ENCODE measurements at places on chromosomes 1 and 21.

GRCh38 chr1:42684139-42684538, 1.9 kb downstream of the YBX1 start:
- no peak for DNase-seq

DNA sequence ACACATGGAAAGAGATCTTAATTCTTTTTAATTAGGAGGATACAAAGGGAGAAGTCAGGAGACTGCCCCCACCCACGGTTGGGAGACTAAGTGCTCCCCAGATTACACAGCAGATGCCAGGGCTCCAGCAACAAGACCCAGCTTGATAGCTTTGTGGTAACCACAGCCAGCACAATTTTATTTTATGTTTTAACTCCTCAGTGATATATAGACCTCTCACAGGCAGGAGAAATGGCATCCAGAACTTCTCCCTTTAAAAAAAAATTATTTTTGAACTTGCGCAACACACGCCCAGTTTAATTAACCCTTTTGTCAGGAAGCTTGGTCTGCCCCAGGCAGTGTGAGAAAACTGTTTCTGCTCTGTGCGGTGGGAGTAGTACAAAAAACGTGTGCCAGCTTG, 62.6 kb upstream of the ACOT11 start:
- no peak for DNase-seq

DNA sequence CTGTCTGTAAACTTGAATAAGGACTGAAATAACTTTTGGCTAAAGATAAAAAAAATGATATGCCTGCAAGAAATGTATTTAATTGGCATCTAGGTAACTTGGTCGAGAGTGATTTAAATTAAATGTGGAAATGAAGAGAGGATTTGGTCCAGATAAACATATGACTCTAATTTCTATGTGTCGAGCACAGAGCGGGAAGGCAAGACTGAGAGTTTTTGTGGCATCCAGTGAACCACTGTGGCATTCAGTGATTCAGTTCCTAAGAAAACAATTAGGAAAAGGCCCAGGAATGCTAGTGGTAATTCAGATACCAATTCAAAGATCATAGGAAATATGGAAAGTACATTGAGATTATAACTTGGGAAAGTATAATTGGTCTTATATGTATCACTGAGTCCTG, 39.6 kb downstream of the PDE4B start:
- DNase-seq = no peak

GRCh38 chr1:89630048-89630447, 2.9 kb upstream of the LRRC8C start:
- DNase-seq = no peak

DNA sequence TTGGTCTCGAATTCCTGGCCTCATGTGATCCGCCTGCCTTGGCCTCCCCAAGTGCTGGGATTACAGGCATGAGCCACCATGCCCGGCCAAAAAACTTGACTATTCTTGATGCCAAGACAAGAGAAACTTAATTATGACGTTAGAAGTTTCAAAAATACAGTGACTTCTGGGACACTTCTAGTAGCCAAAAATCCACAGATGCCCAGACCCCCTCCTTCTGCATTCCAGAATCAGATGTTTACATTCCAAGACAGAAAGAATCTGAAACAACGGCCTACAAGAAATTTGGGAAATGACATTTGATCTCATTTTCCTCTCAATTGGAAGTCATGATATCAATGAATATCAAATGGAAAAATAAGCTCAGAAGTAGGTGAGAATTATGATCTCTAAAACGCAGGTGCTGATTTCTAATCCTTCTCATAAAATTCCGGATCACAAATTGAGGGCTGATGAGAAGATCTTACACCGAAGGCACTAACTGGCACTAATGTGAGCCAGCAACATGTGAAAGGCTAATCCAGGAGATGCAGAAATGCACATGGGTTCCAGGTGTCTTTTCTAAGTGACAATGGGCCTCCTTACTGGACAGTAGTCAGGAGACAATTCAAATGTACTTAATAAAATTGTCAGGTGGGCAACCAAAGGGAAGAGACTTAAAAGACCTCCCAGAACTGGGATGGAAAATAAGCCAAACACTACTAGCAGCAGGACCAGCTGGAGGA, 5.5 kb downstream of the RAB29 start:
- DNase-seq = no peak

GRCh38 chr1:97505816-97506215, 415.0 kb downstream of the DPYD start:
- DNase-seq = no peak

DNA sequence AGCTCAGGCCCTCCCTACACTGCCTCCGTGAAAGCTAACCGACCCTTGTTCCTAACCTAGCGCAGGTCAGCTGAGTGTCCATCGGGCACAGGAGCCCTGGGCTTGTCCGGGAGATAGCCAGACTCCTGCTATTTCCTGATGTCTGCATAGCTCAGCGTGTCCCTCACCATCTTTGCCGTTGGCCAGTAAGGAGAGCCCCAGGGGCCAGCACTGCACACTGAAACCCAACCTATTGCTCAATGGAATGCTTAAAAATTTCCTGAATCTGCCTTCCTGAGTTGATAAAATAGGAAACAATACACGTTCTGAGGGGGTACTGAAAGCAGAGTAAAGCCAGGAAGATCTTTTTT, 2.2 kb downstream of the RUNX1 start:
- DNase-seq = no peak

- peak; percentile 25 for DNase-seq
Observed at GRCh38 chr1:241611063-241611462, 29.1 kb downstream of the CHML start.

DNA sequence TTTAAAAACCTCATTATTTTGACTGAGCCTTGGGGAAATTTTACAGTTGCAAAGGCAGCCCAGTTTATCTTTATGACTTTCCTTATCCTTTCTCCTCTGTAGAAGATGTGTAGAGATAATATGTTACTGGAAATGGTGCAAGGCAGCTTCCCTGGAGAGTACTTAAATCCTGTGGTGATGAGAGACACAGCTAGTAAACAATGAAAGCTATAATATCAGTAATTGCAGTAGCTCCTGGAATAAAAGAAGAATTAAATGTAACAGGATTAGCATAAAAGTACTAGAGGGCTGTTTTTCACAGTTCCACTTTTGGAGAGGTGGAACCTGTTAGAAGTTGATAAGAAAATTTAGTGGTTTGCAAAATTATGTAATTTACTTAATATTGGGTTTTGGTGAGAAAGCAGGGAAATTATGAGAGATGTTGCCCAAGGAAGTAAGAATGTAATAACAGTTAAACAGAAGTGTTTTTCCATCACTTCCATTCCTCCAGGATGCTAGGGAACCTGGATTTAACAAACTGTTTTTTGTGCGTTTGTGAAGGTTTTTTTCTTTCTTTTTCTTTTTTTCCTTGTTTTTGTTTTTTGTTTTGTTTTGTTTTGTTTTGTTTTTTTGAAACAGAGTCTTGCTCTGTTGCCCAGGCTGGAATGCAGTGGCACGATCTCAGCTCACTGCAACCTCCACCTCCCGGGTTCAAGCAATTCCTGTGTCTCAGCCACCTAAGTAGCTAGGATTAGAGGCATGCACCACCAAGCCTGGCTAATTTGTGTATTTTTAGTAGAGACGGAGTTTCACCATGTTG, 15.7 kb upstream of the EDEM3 start:
- DNase-seq = no peak

- no peak for DNase-seq
Observed at GRCh38 chr1:243917177-243917862, 67.3 kb upstream of the AKT3 start.

- no peak for DNase-seq
Observed at GRCh38 chr1:116763116-116763786, 9.0 kb downstream of the CD2 start.

DNA sequence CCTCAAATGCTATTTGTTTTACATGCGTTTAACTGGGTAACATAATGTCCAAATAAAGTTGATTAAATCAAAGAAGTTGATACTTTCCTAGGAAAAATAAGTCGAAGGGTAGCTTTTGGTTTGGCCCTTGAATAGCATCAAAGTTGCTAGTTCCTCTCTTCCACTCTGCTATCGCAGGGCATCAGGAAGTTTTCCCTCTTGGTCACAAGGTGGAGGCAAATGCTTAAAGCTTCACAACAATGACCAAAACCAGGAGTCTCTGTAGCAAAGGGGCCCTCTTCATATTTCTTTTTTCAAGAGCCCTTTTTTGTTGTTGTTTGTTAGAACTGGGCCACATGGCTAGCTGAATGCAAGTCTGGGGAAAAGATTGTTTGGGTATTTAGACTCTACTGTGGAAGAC, 668.4 kb downstream of the KCNT2 start:
- no peak for DNase-seq

GRCh38 chr1:25992689-25993171, 5.1 kb downstream of the PAFAH2 start:
- DNase-seq = no peak

GRCh38 chr1:54615531-54616279, 7.6 kb downstream of the FAM151A start:
- DNase-seq = no peak

DNA sequence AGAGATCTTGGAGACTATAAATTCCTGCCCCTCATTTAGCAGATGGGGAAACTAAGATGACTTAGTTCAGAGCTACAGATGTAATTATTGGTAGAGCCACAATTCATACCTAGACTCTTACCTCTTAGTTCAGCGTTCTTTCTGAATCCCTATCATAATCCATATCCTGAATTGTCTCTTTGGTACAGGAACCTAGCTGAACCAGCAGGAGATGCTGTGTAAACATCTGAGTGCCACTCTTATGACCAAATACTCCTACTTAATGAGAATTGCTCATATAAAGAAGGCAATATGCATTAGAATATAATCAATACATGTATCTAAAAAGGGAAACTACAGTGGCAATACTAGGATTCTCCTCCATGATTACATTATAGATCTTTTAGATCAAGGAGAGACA, 459.0 kb downstream of the SIPA1L2 start:
- DNase-seq = no peak

DNA sequence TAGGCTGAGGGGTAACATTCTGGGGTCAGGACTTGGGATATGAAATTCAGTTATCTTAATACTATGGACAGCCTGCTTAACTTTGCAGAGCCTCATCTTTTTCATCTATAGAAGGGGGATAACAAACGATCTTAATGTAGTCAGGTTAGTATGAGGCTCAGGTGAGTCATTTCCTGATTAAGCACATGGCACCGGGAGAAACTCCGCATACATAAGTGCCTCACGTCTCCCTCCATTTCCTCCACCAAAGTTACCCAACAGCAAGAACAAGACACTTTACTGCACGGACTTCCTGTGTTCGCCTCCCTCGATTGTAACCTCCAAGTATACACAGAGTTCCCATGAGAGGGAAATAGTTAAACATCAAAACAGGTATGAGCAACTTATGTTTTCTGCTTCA, 112.7 kb upstream of the COA6 start:
- DNase-seq = no peak

DNA sequence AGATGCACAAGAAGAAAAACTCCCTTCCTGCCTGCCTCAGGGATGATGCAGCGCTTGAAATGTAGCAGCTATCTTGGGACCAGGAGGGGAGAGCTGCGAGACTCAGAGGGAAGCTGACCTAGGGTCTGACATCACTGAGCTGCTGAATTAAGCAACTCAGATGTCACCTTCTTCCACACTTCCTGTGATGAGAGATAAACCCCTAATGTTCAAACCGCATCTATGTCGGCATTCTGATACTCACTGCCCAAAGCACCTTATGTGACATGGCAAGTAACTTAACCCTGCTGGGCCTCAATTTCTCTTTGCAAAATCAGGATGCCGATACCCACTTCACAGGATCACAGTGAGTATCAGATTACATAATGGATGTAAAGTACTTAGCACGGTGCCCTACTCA, 9.1 kb upstream of the AK2 start:
- DNase-seq = no peak

GRCh38 chr1:203274603-203275381, 30.5 kb upstream of the BTG2 start:
- no peak for DNase-seq

- DNase-seq = no peak
Observed at GRCh38 chr1:226308166-226308722, 720 bp downstream of the LIN9 start.

DNA sequence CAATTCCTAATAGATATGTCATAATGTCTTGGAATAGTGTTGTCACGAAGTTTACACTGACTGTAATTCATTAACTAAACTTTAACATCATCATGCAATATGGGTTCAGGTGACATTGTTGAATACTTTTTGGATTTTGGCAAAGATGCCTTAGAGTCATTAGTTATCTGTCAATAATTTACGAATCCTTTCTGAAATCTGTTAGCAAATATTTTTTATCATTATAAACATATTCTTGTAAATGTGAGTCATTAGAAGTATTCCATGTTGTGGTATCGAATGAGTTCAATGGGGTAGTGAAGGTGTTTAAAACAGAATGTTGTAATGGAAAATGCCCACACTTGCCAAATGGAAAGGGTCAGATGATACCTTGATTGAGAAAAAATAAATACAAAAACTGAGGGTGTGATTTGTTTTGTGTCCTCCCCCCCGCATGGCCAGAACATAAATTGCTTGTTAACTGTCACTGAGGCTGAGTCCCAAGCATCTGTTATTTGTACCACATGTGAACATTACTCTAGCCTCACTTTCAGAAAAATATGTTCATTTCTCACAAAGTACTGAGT, 5.2 kb upstream of the NR5A2 start:
- DNase-seq = no peak

GRCh38 chr1:211415700-211416099, 76.3 kb downstream of the RD3 start:
- no peak for DNase-seq

DNA sequence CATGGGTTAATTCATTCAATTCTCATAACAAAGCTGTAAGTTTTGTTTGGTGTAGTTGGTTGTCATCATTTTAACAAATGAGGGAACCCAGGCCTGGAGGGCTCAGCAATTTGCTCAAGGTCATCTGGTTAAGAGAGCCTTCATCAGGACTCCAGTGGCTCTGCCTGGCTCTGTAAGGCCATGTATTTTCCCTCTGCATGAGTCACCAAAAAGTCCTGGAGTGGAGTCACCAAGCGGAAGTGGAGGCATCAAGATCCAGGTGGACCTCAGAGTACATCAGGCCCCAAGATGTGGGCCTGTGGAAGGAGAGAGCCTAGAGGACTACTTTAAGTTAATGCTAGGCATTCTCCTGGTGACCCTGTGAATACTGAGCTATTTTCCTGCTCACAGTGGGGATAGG, 30.0 kb upstream of the RBM15 start:
- no peak for DNase-seq
